ENCODE measurements at places on chromosomes 4 and X.

DNA sequence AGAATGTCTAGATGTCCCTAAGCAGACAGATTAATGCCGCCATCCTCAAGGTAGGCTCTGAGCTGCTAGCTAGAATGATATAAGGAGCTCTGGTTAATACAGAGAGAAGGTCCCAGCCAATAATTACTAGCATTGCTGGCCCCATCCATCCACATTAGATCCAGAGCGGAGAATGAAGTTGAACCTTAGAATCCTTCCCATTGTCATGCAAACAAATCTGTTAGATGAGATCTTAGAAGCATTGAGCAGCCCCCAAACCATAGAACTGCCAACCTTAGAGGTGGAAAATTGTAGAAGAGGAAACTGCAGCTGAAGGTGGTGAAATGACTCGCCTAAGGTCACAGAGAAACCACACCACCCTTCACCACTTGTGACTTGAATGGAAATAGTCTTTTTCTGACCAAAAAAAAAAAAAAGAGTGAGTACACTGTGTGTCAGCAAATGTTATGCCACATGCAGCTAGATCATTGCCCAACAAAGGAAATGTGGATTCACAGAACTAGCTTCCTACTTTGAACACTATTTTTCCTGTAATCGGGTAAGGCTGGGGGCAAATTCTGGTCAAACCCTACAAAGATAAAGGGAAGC, 162.1 kb downstream of the SMIM20 start:
- peak; percentile 42 for DNase-seq

DNA sequence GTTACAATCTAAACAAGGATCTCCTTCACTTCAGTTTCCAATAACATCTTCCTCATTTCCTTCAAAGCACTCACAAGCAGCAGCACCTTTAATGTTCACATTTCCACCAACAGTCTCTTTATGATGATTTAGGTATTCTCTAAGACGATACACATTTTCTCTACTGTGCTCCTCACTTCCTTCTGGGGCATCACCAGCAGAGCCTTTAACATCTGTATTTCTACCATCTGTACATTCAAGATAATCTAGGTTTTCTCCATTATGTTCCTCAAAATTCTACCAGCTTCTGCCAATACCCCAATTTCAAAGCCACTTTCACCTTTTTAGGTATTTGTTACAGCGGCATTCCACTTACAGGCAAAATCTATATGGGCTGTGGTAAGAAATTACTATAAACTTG, 80.6 kb downstream of the FBXW7 start:
- DNase-seq = no peak

GRCh38 chr4:73518340-73518739, 36.8 kb downstream of the AFM start:
- no peak for DNase-seq

- no peak for DNase-seq
Measured at GRCh38 chr4:72942565-72942964, 127.0 kb downstream of the COX18 start.

DNA sequence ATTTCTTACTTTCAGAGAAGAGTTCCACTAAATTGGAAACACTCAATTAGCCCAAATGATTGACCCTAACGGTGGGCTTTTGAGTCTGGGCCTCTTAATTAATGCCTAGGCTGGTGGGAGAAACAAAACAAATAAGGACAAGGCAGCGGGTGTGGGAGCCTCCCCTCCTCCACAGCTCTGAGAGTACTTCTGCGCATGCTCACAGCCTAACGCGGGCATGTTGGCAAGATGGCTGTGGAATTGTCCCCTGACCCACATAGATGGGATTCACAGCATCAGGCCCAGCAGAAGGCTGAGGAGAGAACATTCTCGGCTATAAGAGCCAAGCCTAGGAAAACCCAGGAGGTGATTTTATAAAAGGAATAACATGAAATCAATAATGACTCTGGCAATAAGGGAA, 230.1 kb downstream of the HS6ST2 start:
- DNase-seq = no peak

DNA sequence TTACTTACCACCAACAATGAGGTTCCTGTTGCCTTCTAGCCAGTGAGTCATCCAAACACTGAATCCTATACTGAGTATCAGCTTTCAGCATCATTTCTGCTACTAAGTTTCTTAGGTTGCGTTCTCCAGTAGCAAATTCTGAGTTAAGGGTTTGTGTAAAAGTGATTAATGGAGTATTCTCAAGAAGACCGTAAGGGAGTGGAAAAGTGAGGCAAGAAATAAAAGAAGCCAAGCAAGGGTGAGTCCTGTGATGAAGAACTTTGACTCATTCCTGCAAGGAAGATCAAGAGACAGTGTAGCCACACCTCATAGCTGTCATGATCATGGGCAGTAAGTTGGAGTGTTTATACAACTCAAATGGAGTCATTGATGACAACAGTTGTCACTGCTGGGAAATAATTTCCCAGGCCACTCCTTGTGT, 446.2 kb downstream of the RAPGEF2 start:
- no peak for DNase-seq

- peak; percentile 51 for DNase-seq
Measured at GRCh38 chr4:158094413-158095134, 78.3 kb downstream of the GASK1B start.

DNA sequence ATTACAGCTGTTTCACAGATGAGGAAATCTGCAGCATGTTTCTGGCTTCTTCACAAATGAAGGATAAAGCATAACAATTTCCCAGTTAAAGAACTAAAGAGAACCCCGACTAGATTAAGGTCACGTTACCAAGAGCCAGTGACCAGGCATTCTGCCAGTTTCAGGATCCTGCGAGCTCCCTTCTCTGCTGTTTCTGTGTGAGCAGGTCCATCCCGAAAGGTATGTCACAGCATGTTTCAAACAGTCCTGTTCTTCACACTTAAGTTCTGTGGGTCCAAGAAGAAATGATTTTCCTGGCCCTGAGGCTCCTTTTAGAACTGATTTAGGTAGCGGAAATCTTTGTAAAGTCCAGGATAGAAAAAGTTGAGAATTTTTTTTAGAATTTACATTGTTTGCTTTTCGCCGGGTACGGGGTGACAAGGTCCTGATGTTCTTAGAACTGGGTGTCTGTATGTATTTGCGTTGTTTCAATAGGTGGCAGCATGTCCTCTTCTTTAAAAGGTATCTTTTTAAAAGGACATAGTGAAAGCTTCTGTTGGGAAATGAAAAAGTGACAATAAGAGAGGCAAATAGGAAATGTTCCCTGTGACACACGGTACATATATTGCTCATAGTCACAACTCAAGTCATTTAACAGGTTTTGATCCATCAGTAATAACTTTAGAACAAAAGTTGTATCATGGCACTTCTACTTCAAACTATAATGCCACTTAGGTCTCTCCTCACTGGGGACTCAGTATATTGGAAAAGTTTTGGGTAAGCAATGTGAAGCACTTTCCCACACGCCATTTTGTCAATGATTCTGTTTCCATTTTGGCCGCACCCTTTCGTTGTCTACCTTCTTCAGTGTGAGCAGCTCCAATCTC, 18.4 kb downstream of the IL21 start:
- peak; percentile 57 for DNase-seq

DNA sequence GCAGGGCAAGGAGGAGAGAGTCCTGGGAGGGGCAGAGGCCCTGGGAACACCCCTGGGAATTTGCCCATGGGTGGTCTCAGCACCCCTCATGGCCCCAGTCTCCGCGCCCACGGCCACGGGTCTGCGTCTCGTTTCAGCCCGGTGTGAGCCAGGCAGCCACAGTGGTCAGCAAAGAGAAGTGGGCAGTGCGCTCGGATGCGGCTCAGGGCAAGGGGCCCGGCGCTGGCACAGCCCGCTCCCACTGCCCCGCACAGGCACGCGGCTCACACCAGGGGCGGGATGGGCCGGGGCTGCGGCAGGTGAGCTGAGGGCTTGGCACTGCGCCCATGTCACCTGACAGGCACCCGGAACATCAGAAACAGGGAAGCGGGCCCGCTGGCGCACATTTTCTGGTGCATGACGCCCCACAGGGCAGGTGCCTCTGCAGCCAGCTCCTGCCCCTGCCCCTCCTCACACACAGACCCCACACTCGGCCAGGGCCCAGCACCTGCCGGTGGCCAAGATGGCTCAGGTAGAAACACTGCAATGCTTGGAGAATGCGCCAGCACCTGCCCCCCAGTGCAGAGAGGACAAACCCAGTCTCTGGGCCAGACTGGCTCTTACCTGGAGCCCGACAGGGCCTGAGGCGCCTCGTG, 41.9 kb upstream of the MXD4 start:
- no peak for DNase-seq

GRCh38 chrX:150338615-150339014, 24.5 kb upstream of the MAMLD1 start:
- DNase-seq = no peak

All from umbilical cord (tissue), 2 donors.